ENCODE measurements at places on chromosomes 7 and 10.

- DNase-seq = no peak
These were observed 5.6 kb upstream of the TRIP6 start for GRCh38 chr7:100861616-100861985.

GRCh38 chr10:111123883-111124282, 47.1 kb downstream of the ADRA2A start:
- DNase-seq = no peak

DNA sequence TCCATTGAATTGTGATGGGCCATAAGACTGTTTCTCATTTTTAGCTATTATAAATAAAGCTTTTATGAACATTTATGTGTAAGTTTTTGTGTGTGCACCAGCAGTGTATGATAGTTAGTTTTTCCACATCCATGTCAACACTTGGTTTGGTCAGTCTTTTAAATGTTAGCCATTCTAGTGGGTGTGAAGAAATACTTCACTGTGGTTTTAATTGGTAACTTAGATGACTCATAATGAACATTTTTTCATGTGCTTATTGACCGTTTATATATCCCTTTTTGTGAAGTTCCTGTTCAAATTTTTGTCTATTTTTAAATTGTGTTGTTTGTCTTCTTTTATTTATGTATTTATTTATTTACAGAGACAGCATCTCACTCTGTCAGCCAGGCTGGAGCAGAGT, 23.6 kb upstream of the PDK4 start:
- DNase-seq = no peak

DNA sequence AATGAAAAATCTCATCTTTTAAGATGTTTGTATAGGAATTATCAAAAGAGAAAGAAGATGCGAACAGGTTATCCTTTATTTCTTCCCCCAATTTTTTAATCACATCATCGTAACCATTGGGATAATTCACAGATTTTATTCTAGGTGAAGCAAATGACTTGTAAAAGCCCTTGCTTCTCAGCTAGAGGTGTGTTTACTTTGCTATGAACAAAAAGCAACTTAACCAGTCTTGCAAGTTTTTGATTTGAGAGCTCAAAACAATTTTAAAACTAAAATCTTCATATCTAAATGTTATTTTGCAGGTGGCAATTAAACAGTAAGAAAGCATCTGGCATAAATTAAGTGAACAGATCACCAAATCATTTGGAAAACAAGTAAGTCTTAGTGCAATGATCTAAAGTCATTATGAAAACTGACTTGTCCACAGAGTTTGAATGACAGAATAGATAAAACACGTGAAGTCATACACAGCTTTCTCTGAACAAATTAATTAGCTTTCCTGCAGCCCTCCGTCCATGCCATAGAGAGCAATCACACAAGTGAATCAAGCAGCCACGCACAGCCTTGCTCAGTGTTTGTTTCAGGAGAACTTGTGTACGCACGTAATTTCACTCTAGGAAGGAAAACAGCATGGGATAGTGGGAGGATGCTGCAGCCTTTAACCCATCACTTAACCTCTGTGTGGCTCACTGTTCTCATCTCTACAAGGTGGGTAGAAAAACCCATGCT, 85.0 kb upstream of the ZNF800 start:
- DNase-seq = no peak

GRCh38 chr7:99420986-99421385, 12.2 kb downstream of the BUD31 start:
- no peak for DNase-seq

GRCh38 chr10:63819753-63820329, 298.6 kb downstream of the REEP3 start:
- DNase-seq = peak; percentile 46

GRCh38 chr7:143512488-143513340, 35.0 kb downstream of the TAS2R41 start:
- DNase-seq = no peak

GRCh38 chr7:1885465-1886226, 215.6 kb downstream of the ELFN1 start:
- DNase-seq = no peak

GRCh38 chr10:7788639-7789286, 786 bp downstream of the ATP5F1C start:
- peak; percentile 32 for DNase-seq

- no peak for DNase-seq
These were observed 35.5 kb downstream of the IKZF1 start for GRCh38 chr7:50339990-50340500.

- no peak for DNase-seq
These were observed 52.7 kb downstream of the GNA12 start for GRCh38 chr7:2791390-2791789.

DNA sequence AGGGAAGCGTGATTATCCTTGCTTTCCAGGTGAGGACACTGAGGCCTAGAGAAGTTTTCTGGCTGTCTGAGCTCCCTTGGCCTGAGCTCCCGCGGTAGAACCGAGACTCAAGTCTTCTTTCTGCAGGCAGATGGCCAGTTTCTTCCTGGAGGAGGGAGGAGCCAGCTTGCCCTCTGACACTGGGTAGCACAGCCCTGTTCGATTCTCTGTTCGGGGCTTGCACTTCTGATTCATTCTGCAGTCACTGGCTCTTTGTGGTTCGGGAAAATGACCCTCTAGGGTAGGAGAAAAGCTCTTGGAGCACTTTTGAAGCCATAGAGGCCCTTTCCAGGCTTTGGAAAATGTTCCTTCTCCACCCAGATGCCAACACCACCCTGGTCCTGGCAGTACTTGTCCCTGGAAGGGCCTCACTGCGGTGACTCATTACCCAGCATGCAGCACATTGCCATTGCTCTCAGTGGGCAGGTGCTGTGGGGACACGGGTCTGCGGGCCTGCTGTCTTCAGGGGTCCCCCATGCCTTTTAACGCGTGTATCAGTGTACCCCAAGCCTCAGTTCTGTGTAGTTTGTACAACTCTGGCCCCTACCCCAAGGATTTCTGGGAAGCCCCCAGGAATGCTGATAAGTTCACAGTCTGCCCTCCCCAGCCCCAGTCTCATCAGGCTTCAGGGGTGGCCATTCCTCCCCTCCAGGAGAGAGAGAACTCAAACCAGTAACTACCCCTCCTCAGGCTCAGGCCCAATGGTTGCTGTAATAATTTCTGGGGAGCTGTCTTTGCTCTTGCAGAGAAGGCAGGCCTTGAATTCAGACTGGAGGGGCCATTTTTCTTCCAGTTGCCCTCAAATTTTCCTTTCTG, 11.9 kb downstream of the CHST3 start:
- DNase-seq = no peak

DNA sequence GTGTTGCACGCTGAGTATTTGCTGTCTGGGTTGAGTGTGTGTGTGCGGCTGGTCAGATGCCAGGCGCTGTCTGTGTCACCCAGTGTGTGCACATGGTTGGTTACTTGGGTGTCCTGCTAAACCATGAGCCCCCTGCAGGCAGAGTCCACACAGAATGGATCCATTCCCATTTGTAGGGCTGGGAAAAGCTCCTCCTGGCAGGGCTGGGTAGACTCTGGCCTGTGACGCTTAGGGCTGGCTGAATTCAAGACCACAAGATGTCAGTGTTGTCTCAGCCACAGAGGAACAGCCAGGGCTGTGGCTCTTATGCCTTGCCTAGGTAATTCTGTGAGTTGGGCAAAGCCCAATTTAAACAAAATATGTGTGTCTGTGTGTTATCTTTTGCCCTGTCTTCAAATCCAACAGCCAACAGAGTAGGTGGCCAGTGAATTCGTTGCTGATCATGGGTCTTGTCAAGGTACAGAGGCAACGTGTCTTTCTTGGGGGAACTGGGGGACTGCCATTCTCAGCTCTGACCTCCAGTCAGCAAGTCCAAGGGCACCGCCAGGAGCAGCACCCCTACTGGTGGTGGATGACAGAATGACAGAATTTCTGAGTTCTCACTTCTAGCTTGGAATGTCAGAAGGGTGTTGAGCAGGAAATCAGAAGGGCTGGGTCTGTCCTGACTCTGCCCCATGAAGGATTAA, 285.1 kb downstream of the CCSER2 start:
- no peak for DNase-seq

DNA sequence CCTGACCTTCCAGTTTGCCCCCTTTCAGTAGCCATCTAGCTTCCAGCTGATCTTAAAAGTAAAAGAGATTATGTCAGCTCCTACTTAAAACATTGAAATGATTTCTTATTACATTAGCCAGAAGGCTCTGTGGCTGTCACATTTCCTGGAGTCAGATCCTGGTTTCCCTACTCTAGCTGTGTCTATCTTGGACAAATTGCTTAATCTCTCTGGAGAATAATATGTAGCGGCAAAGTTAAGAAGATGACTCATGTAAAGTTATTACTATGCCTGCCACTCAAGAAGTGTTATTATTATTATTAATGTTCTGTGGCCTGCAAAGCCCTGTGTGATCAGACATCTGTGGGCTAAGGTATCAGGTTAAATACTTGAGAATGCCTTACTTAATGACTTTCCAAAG, 107.2 kb downstream of the RUNDC3B start:
- DNase-seq = no peak

- no peak for DNase-seq
These were observed 131.6 kb upstream of the KLF14 start for GRCh38 chr7:130865408-130866236.

GRCh38 chr10:63703113-63703670, 182.0 kb downstream of the REEP3 start:
- no peak for DNase-seq

GRCh38 chr10:114845978-114846693, 24.6 kb downstream of the FHIP2A start:
- DNase-seq = no peak

- DNase-seq = no peak
These were observed 243.3 kb downstream of the GRID1 start for GRCh38 chr10:86123304-86123703.

DNA sequence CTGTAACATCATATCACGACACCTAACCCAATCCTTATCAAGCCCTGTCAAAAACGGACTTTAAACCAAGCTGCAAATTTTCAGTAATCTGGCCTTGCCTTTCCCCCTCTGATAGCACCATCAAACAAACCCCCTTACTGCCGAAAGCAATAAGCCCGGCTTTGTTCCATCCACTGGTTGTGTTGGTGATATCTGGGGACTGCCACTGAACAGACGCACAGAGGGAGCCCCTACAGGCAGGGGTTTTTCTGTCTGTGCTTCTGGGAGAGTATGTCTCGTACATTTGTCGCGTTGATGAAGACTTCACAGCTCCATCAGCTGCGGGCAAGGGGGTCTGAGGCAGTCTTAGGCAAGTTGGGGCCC, 550 bp upstream of the PLAU start:
- DNase-seq = no peak

DNA sequence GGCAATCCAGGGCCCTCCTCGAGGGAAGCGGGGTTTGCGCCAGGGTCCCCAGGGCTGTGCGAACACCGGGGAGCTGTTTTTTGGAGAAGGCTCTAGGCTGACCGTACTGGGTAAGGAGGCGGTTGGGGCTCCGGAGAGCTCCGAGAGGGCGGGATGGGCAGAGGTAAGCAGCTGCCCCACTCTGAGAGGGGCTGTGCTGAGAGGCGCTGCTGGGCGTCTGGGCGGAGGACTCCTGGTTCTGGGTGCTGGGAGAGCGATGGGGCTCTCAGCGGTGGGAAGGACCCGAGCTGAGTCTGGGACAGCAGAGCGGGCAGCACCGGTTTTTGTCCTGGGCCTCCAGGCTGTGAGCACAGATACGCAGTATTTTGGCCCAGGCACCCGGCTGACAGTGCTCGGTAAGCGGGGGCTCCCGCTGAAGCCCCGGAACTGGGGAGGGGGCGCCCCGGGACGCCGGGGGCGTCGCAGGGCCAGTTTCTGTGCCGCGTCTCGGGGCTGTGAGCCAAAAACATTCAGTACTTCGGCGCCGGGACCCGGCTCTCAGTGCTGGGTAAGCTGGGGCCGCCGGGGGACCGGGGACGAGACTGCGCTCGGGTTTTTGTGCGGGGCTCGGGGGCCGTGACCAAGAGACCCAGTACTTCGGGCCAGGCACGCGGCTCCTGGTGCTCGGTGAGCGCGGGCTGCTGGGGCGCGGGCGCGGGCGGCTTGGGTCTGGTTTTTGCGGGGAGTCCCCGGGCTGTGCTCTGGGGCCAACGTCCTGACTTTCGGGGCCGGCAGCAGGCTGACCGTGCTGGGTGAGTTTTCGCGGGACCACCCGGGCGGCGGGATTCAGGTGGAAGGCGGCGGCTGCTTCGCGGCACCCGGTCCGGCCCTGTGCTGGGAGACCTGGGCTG, 26.0 kb downstream of the PRSS2 start:
- no peak for DNase-seq

GRCh38 chr10:16436367-16436757, 448 bp upstream of the PTER start:
- DNase-seq = no peak

GRCh38 chr10:122120008-122120744, 131.2 kb downstream of the TACC2 start:
- DNase-seq = no peak

GRCh38 chr10:76839276-76839675, 798.3 kb downstream of the KCNMA1 start:
- no peak for DNase-seq

- DNase-seq = no peak
These were observed 15.6 kb downstream of the MBL2 start for GRCh38 chr10:52756966-52757365.

DNA sequence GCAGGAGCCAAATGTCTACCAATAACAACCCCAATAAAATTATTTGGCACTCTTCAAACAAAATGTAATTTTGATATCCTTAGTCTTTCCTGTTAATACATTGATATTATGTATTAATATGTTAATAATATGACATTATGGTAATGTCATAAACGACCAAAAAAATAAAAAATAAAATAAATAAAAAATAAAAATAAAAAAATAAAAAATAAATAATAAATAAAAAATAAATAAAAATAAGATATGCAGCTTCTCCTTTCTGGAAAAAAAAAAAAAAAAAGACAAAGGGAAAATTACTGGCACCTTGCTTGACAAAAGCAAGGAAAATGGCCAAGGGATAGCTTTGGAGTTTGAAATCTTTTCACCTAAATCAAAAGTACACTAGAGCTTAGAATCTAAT, 168.5 kb downstream of the PPP1R17 start:
- DNase-seq = no peak

- no peak for DNase-seq
These were observed 67.4 kb upstream of the LAMB4 start for GRCh38 chr7:108197371-108198091.

GRCh38 chr10:61001731-61002122, 57.7 kb upstream of the RHOBTB1 start:
- no peak for DNase-seq

GRCh38 chr10:16429539-16429938, 7.3 kb upstream of the PTER start:
- DNase-seq = no peak

- no peak for DNase-seq
These were observed 149.0 kb upstream of the CHST15 start for GRCh38 chr10:124242365-124242764.
